Dermis blood vessel endothelial cell (primary cell): ENCODE measurements at places on chromosomes 4 and X. TPM values are rescaled to one million over a fixed set of nuclear protein-coding genes. Genes with fewer than 3 reads are reported as not detected.

PAGE4 gene
- not detected in 2 replicates for total RNA-seq

ZCCHC12 gene
- total RNA-seq = under 0.01 and 0.05 TPM in 2 replicates

DNA sequence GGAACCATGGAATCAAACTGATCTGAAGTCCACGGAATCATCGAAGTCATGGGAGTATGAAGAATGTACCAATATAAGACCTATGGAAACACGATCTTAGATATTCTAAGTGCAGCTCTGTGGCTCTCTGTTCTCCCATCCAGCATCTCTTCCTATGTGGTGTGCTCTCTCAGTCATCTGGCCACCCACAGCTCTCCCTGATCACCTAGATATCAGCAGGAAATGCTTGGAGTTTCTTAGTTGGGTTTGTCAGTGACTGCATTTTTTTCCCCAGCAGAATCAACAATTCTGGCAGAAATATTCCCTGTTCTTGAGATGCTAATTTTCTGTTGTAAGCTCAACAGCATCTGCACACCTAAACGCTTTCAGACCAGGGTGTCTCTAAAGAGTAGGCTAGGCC lies 94.1 kb downstream of the GC start:
- no peak for DNase-seq

SFRP2 gene
- total RNA-seq = 0.09 TPM in 1 of 2 replicates, not detected in the other

DNA sequence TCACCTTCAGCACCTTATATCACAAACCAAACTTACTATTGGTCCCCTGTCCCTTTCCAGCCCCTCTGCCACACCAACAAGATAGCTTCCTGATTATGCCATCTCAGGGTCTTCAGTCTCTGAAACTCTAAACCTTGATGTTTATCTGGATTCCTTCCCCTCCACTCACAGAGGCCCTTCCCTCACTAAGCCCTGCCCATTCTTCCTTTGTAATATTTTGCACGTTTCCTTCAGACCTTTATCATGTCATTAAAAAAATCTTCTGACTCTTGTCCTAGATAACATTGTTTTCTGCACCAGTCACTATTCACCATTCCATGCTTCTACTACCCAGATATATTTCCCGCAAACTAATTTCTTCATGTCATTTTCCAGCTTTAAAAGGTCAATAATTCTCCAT lies 17.7 kb upstream of the CEP135 start:
- DNase-seq = no peak

KIAA1210 gene
- not detected in 2 replicates for total RNA-seq

TBCK gene
- 34.5 and 44.1 TPM in 2 replicates for total RNA-seq

DNA sequence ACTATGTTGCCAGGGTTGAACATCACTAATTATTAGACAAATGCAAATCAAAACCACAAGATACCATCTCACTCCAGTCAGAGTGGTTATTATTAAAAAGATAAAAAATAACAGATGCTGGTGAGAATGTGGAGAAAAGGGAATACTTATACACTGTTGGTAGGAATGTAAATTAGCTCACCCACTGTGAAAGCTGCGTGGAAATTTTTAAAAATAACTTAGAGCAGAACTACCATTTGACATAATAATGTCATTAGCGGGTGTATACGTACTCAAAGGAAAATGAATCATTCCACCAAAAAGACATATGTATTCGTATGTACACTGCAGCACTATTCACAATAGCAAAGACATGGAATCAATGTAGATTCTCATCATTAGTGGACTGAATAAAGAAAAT lies 48.6 kb upstream of the UGT2A1 start:
- DNase-seq = no peak

- DNase-seq = no peak
Measured at GRCh38 chrX:11172415-11172814, 61.3 kb downstream of the HCCS start.

CDKL2 gene
- total RNA-seq = 0.14 and 0.34 TPM in 2 replicates

DNA sequence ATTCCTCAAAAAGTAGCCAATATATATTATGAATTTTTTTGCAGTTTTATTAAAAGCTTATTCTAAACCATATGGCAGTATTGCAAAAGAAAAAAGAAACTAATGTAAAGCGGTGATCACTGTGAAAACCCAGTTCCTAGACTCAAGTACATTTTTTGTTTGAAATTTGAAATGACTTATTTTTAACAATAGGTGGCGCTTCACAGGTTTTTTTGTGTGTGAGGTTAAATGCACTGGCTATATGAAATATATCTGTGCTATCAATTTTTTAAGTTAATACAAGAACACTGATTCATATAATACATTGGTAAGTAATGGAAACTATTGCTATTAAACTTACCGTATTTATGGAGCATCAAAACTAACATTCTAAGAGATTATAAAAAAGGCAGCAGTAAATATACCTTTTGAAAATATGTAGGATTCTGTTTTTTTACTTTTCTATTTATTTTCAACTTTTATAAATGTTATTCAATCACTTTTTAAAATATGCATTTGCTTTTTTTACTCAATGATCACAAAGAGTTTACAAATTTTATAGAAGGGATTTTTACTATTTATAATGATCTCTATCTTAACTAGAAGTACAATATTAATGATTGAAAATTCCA lies 5.6 kb upstream of the SPRY1 start:
- DNase-seq = peak; percentile 52

BEX2 gene
- total RNA-seq = 0.56 and 0.68 TPM in 2 replicates

DNA sequence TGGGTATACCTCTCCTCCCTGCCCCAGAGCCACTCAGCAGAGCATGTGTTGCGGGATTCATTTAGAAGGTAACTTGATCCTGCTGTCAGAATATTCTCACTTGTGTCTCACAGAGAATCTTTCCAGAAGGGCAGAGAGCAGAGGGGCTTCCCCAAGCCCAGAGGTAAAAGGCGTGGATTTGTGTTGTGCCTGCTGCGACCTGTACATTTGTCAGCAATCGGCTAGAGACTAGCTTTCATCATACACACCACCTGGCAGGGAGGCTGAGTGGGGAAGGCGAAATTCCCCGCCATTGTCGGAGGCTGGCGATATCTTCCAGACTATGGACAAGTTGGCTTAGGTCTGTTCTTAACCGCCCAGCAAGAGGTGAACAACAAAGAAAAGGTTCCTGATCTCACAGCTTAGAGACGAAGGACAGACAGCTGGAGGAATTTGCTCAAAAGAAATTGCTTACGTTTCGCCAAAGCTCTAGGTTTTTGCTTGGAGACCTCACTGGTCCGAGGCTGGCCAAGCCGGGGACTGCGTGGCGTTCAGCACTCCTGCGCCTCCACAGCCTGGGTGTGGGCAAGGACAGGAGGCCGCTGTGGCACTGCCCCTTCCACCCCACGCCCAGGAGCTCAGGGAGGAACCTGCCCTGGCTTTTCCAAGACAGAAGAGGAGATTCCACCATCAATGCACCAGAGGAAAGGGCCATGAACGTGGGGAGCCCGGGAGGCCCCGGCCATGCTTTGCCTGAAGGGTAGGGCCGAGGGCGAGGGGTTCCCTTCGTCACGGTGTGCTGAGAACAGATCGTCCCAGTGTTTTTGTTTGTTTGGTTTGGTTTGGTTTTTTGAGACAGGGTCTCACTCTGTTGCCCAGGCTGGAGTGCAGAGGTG lies 69.4 kb downstream of the DCTD start:
- DNase-seq = no peak

GRCh38 chr4:76526585-76526990 lies 91.6 kb downstream of the SHROOM3 start:
- peak; percentile 23 for DNase-seq

GRCh38 chrX:67555578-67556203 lies 11.9 kb downstream of the AR start:
- DNase-seq = peak; percentile 56

- peak; percentile 75 for DNase-seq
Measured at GRCh38 chr4:128220286-128221235, 67.1 kb downstream of the PGRMC2 start.
